ENCODE measurements at places on chromosomes 12 and 14.

DNA sequence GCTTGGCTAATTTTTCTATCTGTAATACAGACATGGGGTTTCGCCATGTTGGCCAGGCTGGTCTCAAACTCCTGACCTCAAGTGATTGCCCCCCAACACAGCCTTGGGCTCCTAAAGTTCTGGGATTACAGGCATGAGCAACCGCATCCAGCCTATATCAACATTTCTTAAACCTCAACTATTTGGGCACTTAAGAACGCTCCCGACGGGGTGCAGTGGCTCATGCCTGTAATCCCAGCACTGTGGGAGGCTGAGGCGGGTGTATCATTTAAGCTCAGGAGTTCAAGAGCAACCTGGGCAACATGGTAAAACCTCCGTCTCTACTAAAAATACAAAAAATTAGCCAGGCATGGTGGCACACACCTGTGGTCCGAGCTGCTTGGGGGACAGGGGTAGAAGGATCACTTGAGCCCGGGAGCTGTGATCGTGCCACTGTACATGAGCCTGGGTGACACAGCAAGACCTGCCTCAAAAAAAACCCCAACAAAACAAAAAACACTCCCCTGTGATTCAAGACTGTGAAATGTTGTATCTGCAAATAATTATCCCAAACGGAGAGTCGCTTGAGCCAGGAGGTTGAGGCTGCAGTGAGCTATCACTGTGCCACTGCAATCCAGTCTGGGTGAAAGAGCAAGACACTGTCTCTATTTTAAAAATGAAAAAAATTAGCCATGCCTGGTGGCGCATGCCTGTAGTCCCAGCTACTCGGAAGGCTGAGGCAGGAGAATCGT, 21.5 kb downstream of the PPTC7 start:
- DNase-seq, result no peak

GRCh38 chr14:30210630-30211029, 283.0 kb upstream of the PRKD1 start:
- DNase-seq, result no peak

DNA sequence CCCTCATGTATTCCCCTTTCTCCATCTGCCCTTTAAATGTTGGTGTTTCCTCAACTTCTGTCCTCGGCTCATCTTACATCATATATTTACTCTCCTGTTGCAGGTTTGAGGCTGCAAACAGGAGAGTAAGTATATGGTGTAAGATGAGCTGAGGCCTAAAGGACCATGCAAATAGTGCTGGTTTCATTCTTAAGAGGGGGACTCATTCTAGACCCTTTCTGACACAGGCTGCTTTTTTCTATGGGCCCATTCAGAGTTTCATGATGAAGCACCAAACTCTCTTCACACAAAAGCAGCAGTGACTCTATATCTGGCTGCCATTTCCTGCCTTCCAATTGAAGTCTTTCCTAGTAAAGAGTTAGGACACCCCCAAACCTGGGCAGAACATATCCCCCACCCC, 218.5 kb downstream of the PHLDA1 start:
- DNase-seq, result no peak

- DNase-seq, result no peak
Observed at GRCh38 chr12:54160769-54161480, 27.9 kb downstream of the SMUG1 start.

Data from stimulated activated CD4-positive, alpha-beta T cell treated with anti-CD3 and anti-CD28 coated beads, TNF-alpha, amount 100 ng/mL, for 1 hour (primary cell).